Purkinje cell (primary cell): ENCODE measurements at places on chromosomes 12 and 14. TPM values are rescaled to one million over a fixed set of nuclear protein-coding genes. Genes with fewer than 3 reads are reported as not detected.

The HOXC12 gene
- not detected in 2 replicates for polyA plus RNA-seq

The INHBC gene
- polyA plus RNA-seq, result not detected in 2 replicates

The NABP2 gene
- 28.3 and 36.4 TPM in 2 replicates for polyA plus RNA-seq

The WASHC3 gene
- 384 and 405 TPM in 2 replicates for polyA plus RNA-seq

The AQP6 gene
- polyA plus RNA-seq, result 0.12 TPM in 1 of 2 replicates, not detected in the other
